ENCODE measurements at places on chromosomes 4 and X. TPM values are rescaled to one million over a fixed set of nuclear protein-coding genes. Genes with fewer than 3 reads are reported as not detected.

Gene SSX1
- total RNA-seq: not detected

DNA sequence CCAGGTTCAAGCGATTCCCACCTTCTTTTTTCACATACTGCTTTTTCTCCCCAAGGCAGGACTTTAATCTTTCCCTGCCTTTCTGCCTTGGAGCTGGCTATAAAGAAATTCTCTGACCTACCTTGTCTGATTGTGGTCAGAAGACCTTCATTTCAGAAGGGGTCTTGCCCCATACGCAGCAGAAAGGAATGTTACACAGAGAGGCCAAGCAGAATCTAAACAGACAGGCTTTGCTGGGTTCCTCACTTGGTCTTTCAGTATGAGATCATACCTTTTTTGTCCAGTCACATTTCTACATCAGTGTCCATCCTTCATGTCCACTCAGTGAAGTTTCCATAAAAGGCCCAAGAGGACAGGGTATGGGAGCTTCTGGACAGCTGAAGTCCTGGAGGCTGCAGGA is 108.3 kb upstream of the RBPJ start:
- no peak overlapping the region for H3K4me3 ChIP-seq
- H3K27me3 ChIP-seq: peaks cover 5% of the 10 kb centered on the region
- H3K36me3 ChIP-seq: no peaks in the 10 kb centered on the region
- H3K4me1 ChIP-seq: peaks cover 7% of the 10 kb centered on the region

- no peak overlapping the region for H3K4me3 ChIP-seq
- H3K27ac ChIP-seq: no peak overlapping the region
- no peaks in the 10 kb centered on the region for H3K4me1 ChIP-seq
- H3K36me3 ChIP-seq: no peaks in the 10 kb centered on the region
- H3K27me3 ChIP-seq: no peaks in the 10 kb centered on the region
- no peak for DNase-seq
These were observed 130.4 kb upstream of the FRMPD4 start for GRCh38 chrX:12007881-12008280.

GRCh38 chrX:40175511-40176350 is 78.0 kb upstream of the BCOR start:
- DNase-seq: peak; percentile 81
- H3K27ac ChIP-seq: peak overlapping the region; percentile 100
- no peaks in the 10 kb centered on the region for H3K27me3 ChIP-seq
- peak overlapping the region; percentile 90 for H3K4me3 ChIP-seq

Gene CXCL3
- total RNA-seq: not detected

Gene PPBP
- total RNA-seq: not detected

Gene FHL1
- 37.5 TPM for total RNA-seq

DNA sequence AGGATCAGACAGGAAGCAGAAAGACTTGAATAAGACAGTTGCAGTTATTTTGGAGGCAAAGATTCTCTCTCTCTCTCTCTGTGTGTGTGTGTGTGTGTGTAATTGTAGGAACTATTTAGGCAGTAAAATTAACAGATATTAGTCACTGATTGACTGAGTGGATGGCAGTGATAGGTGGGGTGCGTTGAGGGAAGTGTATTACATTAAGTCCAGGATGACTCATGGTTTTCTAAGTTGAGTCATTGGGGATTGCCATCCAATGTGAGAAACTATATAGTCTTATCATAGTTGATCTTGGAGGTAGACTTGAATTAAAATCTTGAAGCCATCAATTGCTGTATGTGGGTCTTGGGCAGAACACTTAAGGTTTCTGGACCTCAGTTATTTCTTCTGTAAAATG is 75.4 kb downstream of the AR start:
- H3K4me1 ChIP-seq: no peaks in the 10 kb centered on the region
- H3K27ac ChIP-seq: no peak overlapping the region
- H3K36me3 ChIP-seq: no peaks in the 10 kb centered on the region
- no peaks in the 10 kb centered on the region for H3K27me3 ChIP-seq

Gene SMAD1
- 2.8 TPM for total RNA-seq

DNA sequence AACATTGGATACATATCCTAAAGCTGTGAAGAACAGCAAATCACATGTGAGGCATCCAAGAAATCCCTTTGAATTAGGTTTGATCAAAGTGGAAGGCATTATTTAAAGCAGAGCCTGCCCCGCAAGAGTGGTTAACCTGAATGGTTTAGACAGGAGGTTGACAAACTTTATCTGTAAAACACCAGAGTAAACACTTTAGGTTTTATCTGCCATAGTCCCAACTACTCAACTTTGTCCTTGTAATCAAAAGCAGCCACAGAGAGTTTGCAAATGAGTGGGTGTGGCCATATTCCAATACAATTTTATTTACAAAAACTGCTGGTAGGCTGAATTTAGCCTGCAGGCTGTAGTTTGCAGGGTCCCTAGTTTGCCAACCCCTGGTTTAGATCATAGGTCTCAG is 25.2 kb upstream of the FGFBP2 start:
- no peak overlapping the region for H3K4me3 ChIP-seq
- DNase-seq: no peak
- peaks cover 8% of the 10 kb centered on the region for H3K27me3 ChIP-seq
- no peak overlapping the region for H3K27ac ChIP-seq

Gene TMPRSS11D
- not detected for total RNA-seq

All from activated CD4-positive, alpha-beta memory T cell treated with anti-CD3 and anti-CD28 coated beads for 36 hours (primary cell).